ENCODE measurements at places on chromosomes 5 and 9.
A peak's percentile ranks its signal among the peaks of the same experiment; 100 is the strongest.

DNA sequence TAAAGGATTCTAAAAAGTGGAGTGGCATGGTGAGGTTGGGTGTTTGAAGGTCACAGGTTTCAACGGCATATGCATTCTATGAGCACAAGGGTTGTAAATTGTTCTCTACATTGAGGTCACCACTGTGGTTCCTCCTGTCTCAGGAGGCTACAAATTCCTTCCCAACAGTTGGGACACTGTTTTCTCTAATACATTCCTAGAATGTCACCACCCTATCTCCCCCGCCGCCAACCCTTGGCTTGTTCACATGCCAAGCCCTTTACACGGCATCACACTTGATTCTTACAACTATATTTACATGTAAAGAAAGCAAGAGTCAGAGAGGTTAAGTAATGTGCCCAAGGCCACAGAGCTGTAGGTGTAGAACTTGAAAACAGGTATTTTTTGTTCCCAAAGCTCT lies 315.1 kb downstream of the RAB3C start:
- no peak for DNase-seq

- no peak for DNase-seq
Observed at GRCh38 chr5:23991406-23991805, 484.0 kb downstream of the PRDM9 start.

GRCh38 chr5:171509467-171509866 lies 90.0 kb downstream of the FGF18 start:
- no peak for DNase-seq

GRCh38 chr9:72165821-72166547 lies 16.7 kb downstream of the GDA start:
- DNase-seq, result no peak

- no peak for DNase-seq
Observed at GRCh38 chr9:95225076-95225725, 92.3 kb downstream of the FANCC start.

DNA sequence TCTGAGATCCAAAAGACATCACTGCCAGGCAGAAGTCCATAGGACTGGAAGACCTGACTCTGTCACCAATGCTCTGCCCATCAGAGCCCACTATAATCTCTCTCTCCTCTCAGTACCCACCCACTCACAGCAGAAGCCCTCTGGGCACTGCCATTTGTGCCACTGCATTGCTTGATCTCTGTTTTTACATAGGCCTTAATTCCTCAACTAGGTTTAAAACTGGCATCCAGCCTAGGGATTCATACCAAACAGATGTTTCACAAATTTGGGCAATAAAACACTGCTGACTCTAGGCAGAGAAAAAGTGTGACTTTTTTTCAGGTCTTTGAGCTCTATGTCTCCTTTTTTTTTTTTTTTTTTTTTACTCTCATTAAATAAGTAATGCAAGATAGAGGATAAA lies 91.1 kb upstream of the RANBP3L start:
- no peak for DNase-seq

- no peak for DNase-seq
Observed at GRCh38 chr5:151344088-151344487, 3.3 kb downstream of the SLC36A2 start.

- DNase-seq, result peak; percentile 35
Observed at GRCh38 chr5:132411304-132412013, 41.9 kb downstream of the SLC22A5 start.

DNA sequence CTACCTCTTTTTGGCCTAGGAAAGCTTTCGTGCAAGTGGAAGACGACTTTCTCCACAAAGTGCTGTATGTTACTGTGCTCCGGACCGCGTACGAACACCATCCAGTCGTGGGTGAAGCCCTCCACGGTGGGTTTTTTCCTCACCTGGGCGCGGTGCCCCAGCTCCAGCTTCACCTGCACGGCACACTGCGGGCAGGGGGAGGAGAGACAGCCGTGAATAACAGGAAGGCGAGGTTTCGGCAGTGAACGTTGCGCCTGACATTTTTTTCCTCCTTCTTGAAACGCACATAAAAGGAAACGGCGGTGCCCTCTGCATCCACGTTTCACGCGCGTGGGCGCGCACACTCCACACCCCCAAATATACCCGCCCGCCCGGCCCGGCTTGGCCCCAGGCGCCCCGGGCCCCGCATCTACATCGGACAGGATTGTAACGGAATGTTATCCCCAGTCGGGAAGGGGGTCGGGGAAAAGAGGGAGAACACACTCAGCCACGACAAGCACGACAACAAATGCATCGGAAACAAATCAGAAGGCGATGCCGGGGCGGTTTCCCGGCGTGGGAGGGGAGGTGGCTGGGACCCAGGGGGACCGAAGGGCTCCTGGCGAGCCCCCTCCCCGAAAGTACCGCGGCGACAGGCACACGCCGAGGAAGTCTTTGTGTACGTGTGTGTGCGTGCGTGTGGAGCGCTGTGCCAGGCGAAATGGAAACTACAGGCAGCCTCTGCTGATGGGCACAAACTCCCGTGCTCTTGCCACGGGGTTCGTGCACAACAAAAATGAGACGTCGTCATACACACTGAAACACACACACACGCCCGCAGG lies 1.4 kb downstream of the MLLT3 start:
- peak; percentile 71 for DNase-seq

GRCh38 chr5:156051972-156052371 lies 275.0 kb upstream of the SGCD start:
- DNase-seq, result no peak

- no peak for DNase-seq
Observed at GRCh38 chr5:158747816-158748432, 351.8 kb downstream of the EBF1 start.

DNA sequence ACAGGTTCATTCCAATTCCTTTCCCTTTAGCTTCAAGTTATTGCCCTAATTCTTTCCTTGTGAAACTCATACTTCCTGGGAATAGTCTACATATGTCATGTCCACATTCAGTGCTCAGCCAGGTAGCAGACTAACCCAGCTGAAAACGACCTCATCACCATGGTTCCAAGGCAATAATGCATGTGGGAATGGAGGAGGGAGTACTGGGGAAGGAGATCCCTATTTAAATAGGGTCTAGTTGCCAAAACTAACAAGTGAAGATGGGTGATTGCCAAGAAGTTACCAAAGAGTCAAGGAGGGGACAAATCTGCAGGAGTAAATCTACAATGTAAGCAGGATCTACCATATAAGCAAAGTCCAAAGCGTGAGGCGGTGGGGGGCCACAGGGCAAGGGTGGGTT lies 47.3 kb upstream of the MCTP1 start:
- DNase-seq, result no peak

DNA sequence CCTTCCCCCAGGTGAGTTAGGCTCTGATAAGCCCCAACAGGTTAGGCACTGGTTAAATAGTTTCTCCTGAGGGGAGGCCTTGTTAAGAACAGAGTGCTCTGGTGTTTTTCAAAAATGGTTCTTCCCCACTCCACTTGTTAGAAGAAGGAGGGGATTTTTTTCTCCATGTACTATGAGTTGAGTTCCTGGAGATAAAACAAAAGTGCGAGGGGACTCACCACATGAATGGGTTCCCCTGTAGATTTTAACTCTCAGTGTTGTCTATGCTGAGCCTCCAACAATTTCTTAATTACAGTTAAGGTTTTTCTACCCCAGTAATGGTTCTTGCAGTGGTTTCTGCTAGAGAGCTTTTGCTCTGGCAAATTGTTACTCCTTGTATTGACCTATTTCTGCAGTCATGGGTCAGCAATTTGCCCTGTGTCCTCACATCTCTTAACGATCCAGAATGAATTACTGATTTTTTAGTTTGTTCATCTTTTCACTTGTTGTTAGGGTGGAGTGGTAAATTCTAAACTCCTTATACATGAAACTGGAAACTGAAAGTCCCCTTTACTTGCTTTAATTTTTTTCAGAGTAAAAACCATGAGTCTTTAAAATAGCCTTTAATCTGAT lies 44.4 kb downstream of the SCAMP1 start:
- no peak for DNase-seq

- no peak for DNase-seq
Observed at GRCh38 chr5:82859451-82860140, 217.6 kb downstream of the TMEM167A start.

DNA sequence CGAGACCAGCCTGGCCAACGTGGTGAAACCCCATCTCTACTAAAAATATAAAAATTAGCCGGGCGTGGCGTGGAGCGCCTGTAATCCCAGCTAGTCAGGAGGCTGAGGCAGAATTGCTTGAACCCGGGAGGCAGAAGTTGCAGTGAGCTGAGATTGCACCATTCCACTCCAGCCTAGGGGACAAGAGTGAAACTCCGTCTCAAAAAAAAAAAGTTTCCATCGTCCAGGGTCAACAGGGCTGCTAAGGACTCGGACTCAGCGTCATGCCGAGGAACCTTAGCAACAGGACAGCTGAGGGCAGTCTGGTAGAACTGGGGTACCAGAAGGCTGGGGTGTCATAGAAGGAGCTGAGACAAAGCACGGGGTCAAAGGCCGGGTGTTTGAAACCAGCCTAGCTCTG lies 21.7 kb downstream of the FAM78A start:
- DNase-seq, result no peak

- DNase-seq, result no peak
Observed at GRCh38 chr9:120510816-120511215, 69.2 kb downstream of the CDK5RAP2 start.

- no peak for DNase-seq
Observed at GRCh38 chr5:74895906-74896305, 29.7 kb upstream of the FAM169A start.

DNA sequence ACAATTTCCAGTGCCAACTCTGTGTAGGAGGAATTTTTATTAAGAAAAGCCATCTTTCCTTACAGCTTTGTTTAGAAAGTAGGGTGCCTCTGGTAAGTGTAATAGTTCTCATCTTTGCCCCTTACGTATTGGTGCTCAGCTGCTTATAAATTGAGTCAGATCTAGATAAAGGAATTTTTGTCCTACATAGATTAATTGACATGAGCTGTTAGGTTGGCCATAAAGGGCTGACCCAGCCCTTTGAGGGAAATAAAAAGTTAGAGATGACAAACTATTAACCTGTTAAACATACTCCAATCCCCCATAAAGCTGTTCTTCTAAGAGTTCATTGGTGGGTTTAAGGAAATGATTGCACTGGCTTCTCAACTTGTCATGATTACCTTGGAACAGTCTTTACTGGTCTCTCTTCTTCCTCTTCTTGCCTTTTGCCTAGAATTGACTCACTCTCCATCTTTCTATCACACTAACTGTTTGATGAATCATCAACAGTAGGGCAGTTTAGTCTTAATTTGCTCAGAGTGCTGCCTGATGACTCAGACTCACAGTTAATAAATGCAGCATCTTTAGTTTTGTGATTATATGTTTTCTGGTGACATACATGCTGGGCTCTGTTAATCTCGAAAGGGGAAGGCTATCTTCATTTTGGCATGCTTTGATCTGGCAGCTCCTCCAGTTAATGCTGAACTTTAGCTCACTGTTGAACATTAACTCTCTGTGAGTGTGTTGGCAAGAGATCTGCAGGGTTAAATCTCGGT lies 51.7 kb downstream of the ARHGAP26 start:
- no peak for DNase-seq

GRCh38 chr5:160219356-160219755 lies 9.9 kb upstream of the FABP6 start:
- no peak for DNase-seq

- no peak for DNase-seq
Observed at GRCh38 chr5:31853398-31854135, 214.6 kb downstream of the PDZD2 start.

GRCh38 chr5:95760273-95761191 lies 29.4 kb downstream of the RHOBTB3 start:
- DNase-seq, result no peak

DNA sequence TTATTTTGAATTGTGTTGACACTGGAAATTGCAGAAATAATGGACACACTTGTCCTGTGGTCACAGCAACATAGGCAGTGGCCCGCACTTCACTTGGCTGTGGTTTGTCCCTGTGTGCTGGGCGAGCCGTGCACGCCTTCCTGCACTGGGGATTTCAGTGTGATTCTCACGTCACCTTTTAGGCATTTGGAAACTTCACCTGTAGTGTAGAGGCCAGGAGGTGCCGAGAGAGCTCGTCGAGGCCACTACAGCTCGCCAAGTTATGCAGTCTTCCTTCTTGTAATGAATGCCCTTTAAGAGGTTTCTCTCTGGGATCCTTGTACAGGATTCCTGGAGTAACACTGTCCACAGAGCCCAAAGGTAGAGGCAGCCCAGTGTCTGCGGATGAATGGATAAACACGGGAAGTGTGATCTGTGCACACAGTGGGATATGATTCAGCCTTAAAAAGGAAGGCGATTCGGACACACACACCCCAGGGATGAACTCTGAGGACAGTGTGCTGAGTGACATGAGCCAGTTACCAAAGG lies 14.7 kb downstream of the TRAF2 start:
- DNase-seq, result no peak

- no peak for DNase-seq
Observed at GRCh38 chr5:55817030-55817429, 34.1 kb upstream of the IL31RA start.

GRCh38 chr9:27157097-27157496 lies 48.1 kb downstream of the TEK start:
- no peak for DNase-seq

DNA sequence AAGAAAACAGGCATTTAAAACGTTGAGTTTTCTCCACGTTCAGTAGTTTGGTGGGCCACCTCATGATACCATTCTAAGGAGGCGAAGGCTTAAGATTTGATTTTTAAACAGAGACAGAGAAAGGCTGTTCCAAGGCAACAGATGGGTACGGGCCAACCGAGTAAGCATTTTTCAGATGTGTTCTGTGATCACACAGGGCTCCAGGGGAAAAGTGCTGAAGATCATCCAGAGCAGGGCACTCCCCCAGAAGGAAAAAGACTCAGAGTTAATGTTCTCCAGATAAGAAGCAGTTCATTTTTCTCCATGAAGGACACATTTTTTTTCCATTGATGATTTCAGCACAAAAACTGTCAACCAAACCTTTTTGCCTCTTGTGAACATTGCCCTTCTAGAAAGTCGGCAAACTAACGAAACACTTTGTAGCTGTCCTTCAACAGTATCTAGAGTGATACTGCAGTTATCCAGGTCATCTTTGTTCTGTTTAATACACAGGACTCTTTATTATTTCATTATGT lies 138.7 kb downstream of the ALDH1A1 start:
- DNase-seq, result no peak

GRCh38 chr9:72473474-72474261 lies 47.7 kb upstream of the TMC1 start:
- no peak for DNase-seq

GRCh38 chr5:82509762-82510161 lies 231.6 kb upstream of the RPS23 start:
- DNase-seq, result no peak

- DNase-seq, result no peak
Observed at GRCh38 chr9:16469184-16469583, 401.3 kb downstream of the BNC2 start.

GRCh38 chr9:134153450-134153849 lies 10.9 kb downstream of the RNU6ATAC start:
- DNase-seq, result no peak

- DNase-seq, result no peak
Observed at GRCh38 chr5:113922343-113922742, 408.8 kb downstream of the YTHDC2 start.

DNA sequence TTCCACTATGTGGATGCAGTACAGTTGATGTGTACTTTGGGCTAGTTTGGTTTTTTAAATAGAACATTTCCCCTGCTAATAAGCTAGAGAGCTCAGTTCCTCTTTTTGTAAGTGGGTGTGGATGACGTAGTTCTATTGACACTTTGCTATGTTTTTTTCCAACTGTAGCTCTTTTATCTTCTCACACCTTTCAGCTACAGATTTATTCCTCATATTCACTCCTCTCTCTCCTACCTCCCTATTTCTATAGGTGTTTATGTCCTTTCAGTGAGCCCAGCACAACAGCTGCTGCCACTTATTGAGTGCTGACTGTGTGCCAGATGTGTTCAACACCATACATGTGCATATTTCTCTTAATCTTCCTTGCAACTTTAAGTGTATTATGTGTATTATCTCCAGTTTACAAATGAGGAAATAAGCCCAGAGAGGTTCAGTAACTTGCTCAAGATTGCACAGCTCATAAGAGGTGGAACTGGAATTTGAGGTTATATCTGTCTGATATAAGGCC lies 215.7 kb downstream of the SEMA6A start:
- no peak for DNase-seq

Measured in activated naive CD4-positive, alpha-beta T cell treated with anti-CD3 and anti-CD28 coated beads, Interleukin-2, amount 50 U/mL, for 16 hours (primary cell).